Cardiac muscle cell (in vitro differentiated cells and primary cell): ENCODE measurements at places on chromosomes 16 and 17. TPM values are rescaled to one million over a fixed set of nuclear protein-coding genes. Genes with fewer than 3 reads are reported as not detected.
A peak's percentile ranks its signal among the peaks of the same experiment; 100 is the strongest.

- no peaks in the 10 kb centered on the region for H3K36me3 ChIP-seq
- no peak overlapping the region for H3K27ac ChIP-seq
- DNase-seq = no peak
- no peaks in the 10 kb centered on the region for H3K4me1 ChIP-seq
- no peak overlapping the region for H3K4me3 ChIP-seq
- no peaks in the 10 kb centered on the region for H3K27me3 ChIP-seq
Measured at GRCh38 chr16:58634265-58634802, 4.7 kb upstream of the CNOT1 start.

DNA sequence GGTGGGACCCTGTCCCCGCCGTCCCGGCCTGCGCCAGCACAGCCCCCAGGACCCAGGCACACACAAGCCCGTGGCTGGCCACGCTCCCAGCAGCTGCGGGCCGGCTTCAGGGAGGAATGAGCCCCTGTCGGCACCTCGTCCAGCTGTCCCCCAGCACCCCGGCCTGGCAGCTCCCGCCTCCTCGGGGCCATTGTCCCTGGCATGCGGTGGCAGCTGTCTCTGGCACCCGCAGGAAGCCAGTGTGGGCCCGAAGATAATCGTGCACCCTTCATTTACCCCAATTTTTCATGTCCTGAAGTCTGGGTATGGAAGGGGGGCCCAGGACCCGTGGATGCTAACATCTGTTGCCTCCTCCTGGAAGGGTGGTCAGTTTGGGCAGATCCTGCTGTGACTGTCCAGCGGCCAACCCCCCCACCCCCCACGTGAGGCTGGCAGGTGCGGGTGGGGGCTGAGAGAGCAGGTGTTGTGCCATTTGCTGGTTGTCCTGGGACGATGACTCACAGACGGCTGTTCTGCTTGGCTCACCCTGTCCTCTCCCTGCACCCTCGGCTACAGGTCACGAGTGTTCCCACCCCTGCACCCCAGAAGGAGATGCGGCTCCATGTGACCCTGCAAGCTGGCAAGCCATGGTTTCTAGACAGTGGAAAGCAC lies 4.0 kb upstream of the LMF1 start:
- DNase-seq = peak; percentile 75
- no peaks in the 10 kb centered on the region for H3K36me3 ChIP-seq
- H3K27me3 ChIP-seq = peaks cover 5% of the 10 kb centered on the region
- H3K4me1 ChIP-seq = peaks cover 24% of the 10 kb centered on the region

DNA sequence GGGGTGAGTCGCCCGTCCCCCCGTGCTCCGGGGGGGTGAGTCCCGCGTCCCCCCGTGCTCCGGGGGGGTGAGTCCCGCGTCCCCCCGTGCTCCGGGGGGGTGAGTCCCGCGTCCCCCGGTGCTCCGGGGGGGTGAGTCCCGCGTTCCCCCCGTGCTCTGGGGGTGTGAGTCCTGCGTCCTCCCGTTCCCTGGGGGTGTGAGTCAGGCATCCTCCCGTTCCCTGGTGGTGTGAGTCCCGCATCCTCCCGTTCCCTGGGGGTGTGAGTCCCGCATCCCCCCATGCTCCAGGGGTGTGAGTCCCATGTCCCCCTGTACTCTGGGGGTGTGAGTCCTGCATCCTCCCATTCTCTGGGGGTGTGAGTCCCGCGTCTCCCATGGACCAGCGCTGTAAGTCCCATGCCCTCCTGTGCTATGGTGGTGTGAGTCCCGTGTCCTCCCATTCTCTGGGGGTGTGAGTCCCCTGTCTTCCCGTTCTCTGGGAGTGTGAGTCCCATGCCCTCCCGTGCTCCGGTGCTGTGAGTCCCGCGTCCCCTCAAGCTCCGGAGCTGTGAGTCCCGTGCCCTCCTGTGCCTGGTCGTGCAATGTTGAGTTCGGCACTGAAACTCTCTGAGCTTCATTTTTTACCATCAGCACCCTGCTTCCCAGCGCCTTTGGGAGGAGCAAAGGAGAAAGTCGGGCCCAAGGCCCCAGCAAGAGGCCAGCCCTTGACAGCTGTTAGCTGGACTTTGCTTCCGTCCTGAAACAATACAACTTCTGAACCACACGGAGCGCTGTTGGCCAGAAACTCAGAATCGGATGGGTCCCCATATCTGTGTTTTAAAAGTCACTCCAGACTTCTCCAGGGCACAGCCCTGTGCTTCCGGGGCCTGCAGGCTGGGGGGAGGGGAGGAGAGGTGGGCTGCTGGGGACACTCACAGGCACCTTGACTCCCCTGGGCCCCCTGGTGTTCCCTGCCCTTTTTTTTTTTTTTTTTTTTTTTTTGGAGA lies 11.5 kb upstream of the ZC3H18 start:
- no peaks in the 10 kb centered on the region for H3K27me3 ChIP-seq
- H3K4me3 ChIP-seq = no peak overlapping the region
- H3K4me1 ChIP-seq = no peaks in the 10 kb centered on the region
- H3K36me3 ChIP-seq = no peaks in the 10 kb centered on the region

- peak; percentile 81 for DNase-seq
- no peaks in the 10 kb centered on the region for H3K27me3 ChIP-seq
- no peaks in the 10 kb centered on the region for H3K36me3 ChIP-seq
- no peak within 1 kb of the TSS for H3K4me3 ChIP-seq
- no peak within 1 kb of the TSS for H3K27ac ChIP-seq
Measured at GRCh38 chr17:4903051-4903818, at the start of gene CHRNE. TSS of gene CHRNE (minus strand) at chr17:4903098. CDS start at chr17:4903063, 35 bp downstream.

- no peak overlapping the region for H3K27ac ChIP-seq
- H3K4me1 ChIP-seq = no peaks in the 10 kb centered on the region
- no peaks in the 10 kb centered on the region for H3K27me3 ChIP-seq
- no peaks in the 10 kb centered on the region for H3K36me3 ChIP-seq
- no peak overlapping the region for H3K4me3 ChIP-seq
- DNase-seq = no peak
Measured at GRCh38 chr16:73669535-73670274, 621.8 kb upstream of the ZFHX3 start.

DNA sequence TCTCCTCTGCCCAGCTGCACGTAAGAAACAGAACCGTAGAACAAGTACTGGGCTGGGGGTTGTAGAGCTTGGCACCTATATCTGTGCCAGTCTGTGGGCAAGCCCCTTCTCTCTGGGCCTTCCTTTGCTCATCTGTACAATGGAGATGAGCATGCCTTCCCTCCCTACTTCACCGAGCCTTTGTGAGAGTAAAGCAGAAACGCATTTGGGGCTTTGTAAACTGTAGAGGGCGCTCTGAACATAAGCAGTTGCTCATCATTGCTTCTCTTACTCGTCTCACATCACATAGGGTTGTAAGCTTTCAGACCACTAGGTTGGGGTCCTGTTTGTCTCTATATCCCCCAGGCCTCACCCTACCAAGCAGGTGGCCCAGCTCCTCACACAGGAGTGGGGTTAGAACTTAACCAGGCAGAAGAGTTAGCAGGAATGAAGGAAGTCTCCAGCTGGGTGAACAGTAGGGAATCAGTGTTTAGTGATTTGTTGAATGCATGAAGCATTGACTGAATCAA lies 15.1 kb downstream of the SAMD14 start:
- H3K27ac ChIP-seq = no peak overlapping the region
- DNase-seq = peak; percentile 79
- H3K4me1 ChIP-seq = peaks cover 28% of the 10 kb centered on the region
- H3K36me3 ChIP-seq = no peaks in the 10 kb centered on the region
- no peaks in the 10 kb centered on the region for H3K27me3 ChIP-seq
- no peak overlapping the region for H3K4me3 ChIP-seq

The MMP28 gene
- 0.39 TPM in 1 of 2 replicates, not detected in the other for total RNA-seq

DNA sequence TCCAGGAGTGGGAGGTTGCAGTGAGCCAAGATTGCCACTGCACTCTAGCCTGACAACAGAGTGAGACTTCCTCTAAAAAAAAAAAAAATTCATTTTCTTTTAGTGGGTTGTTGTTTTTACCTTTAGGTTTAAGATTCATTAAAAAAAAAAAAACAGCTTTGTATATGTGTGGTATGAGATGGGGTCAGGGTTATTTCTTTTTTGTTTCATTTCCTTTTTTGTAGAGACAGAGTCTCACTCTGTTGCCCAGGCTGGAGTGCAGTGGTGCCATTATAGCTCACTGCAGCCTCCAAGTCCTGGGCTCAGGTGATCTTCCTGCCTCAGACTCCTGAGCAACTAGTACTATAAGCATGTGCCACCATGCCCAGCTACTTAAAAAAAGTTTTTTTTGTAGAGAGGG lies 47.0 kb downstream of the BCAS3 start:
- H3K27ac ChIP-seq = no peak overlapping the region
- DNase-seq = no peak
- no peaks in the 10 kb centered on the region for H3K36me3 ChIP-seq
- H3K4me1 ChIP-seq = no peaks in the 10 kb centered on the region
- no peaks in the 10 kb centered on the region for H3K27me3 ChIP-seq
- no peak overlapping the region for H3K4me3 ChIP-seq

GRCh38 chr17:4721203-4722135 lies 9.8 kb upstream of the MED11 start:
- no peaks in the 10 kb centered on the region for H3K27me3 ChIP-seq
- H3K36me3 ChIP-seq = no peaks in the 10 kb centered on the region
- no peak overlapping the region for H3K4me3 ChIP-seq
- H3K27ac ChIP-seq = no peak overlapping the region
- DNase-seq = no peak

GRCh38 chr17:47847341-47848197 lies 3.4 kb downstream of the SP6 start:
- no peak overlapping the region for H3K4me3 ChIP-seq
- no peak overlapping the region for H3K27ac ChIP-seq
- H3K36me3 ChIP-seq = no peaks in the 10 kb centered on the region
- peaks cover 37% of the 10 kb centered on the region for H3K27me3 ChIP-seq

DNA sequence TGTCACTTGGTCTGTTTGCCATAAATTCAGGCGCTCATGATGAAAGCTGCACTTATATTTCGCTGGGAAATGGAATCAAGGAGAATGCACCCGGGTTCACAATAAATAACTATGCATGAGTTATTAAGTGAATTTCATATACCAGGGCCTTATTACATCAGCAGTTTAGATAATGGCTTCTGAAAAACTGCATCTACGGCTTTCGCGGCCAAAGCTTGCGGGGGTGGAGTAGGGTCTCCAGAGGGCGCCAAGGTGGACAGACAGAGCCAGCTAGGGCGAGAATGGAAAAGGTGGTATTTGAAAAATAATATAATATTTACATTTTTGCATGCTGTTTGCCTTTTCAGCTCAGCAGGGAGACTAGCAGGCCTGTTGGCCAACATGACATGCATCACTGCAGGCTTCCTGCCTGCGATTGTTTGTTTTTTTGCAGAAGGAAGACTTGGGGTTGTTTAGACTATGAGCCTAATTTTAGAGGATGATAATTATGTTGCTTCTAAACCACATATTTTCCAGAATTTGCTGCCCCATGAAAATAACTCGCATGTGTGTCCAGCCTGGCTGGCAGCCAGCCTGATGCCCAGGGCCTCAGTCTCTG lies 173.8 kb upstream of the IRX3 start:
- no peaks in the 10 kb centered on the region for H3K36me3 ChIP-seq
- H3K27me3 ChIP-seq = no peaks in the 10 kb centered on the region
- DNase-seq = no peak
- no peak overlapping the region for H3K27ac ChIP-seq
- H3K4me1 ChIP-seq = peaks cover 8% of the 10 kb centered on the region
- H3K4me3 ChIP-seq = no peak overlapping the region

The CEMP1 gene
- 1.3 TPM in 1 of 2 replicates, not detected in the other for total RNA-seq

The UBE2I gene
- 75.4 and 81.4 TPM in 2 replicates for total RNA-seq

GRCh38 chr17:32907583-32907982 lies 20.4 kb upstream of the TMEM98 start:
- no peaks in the 10 kb centered on the region for H3K27me3 ChIP-seq
- H3K36me3 ChIP-seq = no peaks in the 10 kb centered on the region
- H3K4me1 ChIP-seq = peaks cover 27% of the 10 kb centered on the region
- H3K4me3 ChIP-seq = no peak overlapping the region

The TPSB2 gene
- not detected in 2 replicates for total RNA-seq

The CLDN9 gene
- 3.2 and 6.3 TPM in 2 replicates for total RNA-seq

- H3K27me3 ChIP-seq = no peaks in the 10 kb centered on the region
- H3K4me3 ChIP-seq = no peak overlapping the region
- peak overlapping the region; percentile 36 for H3K27ac ChIP-seq
- H3K36me3 ChIP-seq = peaks cover 9% of the 10 kb centered on the region
- H3K4me1 ChIP-seq = peaks cover 14% of the 10 kb centered on the region
Measured at GRCh38 chr17:50361561-50362480, 11.2 kb downstream of the MRPL27 start.

DNA sequence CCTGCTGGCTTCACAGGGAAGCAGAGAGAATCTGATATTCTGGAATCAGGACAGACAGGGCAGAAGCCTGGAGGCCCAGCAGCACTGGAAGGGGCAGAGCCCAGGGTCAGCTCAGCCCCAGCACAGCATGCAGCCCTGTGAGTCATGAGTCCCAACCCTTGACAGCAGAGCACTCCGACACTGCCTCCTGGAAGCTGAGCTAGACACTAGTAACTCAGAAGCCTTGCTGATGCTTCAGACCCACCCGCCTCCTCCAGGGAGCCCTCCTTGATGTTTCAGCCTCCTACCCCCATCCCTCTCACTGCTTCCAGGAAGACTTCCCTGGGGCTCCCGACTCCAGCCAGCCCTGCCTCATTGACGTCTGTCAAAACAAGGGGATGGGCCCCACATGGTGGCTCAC lies 6.9 kb downstream of the CAMKK1 start:
- no peak overlapping the region for H3K4me3 ChIP-seq
- no peak overlapping the region for H3K27ac ChIP-seq
- H3K27me3 ChIP-seq = no peaks in the 10 kb centered on the region
- DNase-seq = no peak
- H3K36me3 ChIP-seq = no peaks in the 10 kb centered on the region
- H3K4me1 ChIP-seq = no peaks in the 10 kb centered on the region

The RNF222 gene
- total RNA-seq = not detected in 2 replicates

The IRX5 gene
- total RNA-seq = 69.1 and 93.0 TPM in 2 replicates

- H3K4me1 ChIP-seq = no peaks in the 10 kb centered on the region
- DNase-seq = no peak
- H3K27ac ChIP-seq = no peak overlapping the region
- peaks cover 82% of the 10 kb centered on the region for H3K36me3 ChIP-seq
Measured at GRCh38 chr17:35159940-35160339, 12.3 kb downstream of the UNC45B start.

DNA sequence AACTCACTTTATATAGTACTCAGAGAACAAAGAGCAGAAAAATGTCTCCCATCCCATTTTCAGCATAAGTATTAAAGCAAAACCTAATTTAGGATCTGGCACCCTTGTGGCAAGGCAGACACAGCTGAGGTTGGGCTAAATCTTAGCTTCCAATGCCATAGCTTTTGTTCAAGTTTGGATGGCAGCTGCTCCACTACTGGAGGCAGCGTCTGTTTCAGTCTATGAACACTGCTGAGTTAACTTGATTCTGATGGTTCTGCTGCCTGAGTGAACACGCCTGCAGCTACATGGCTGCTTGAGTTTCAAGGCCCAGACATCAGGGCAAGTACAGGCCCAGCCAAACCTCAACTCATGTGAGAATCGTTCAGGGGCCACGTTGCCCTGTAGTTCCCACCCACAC lies 178.2 kb upstream of the RPH3AL start:
- no peak for DNase-seq
- no peaks in the 10 kb centered on the region for H3K4me1 ChIP-seq
- no peak overlapping the region for H3K27ac ChIP-seq
- H3K27me3 ChIP-seq = no peaks in the 10 kb centered on the region

- no peaks in the 10 kb centered on the region for H3K27me3 ChIP-seq
- H3K4me1 ChIP-seq = peaks cover 12% of the 10 kb centered on the region
- no peak overlapping the region for H3K4me3 ChIP-seq
Measured at GRCh38 chr17:81059026-81059425, 24.1 kb downstream of the BAIAP2 start.

GRCh38 chr17:41322094-41322902 lies 6.8 kb upstream of the KRTAP17-1 start:
- H3K4me3 ChIP-seq = no peak overlapping the region
- H3K27ac ChIP-seq = no peak overlapping the region
- peak; percentile 67 for DNase-seq
- no peaks in the 10 kb centered on the region for H3K27me3 ChIP-seq
- no peaks in the 10 kb centered on the region for H3K36me3 ChIP-seq
